Activated T-cell treated with anti-CD3 and anti-CD28 coated beads for 24 hours (primary cell): ENCODE measurements at places on chromosomes 5 and 9.

DNA sequence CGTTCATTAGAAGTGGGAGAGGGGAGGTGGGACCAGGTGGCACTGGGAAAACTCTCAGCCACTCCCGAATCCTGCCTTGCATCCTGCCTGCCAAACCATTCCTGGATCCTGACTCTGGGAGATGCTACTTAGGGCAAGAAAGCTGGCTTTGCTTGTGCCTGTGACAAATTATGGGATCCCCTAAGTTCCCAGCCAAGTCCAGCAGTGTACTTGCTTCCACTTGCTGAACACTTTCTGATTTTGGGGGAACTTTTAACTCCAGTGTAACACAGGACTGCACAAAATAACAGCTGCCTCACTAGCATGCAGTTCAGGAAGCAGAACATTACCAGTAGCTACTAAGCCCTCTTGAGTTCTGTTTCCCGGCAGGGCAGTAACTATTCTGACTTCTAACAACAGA lies 12.5 kb upstream of the NKX2-5 start:
- no peak for DNase-seq

DNA sequence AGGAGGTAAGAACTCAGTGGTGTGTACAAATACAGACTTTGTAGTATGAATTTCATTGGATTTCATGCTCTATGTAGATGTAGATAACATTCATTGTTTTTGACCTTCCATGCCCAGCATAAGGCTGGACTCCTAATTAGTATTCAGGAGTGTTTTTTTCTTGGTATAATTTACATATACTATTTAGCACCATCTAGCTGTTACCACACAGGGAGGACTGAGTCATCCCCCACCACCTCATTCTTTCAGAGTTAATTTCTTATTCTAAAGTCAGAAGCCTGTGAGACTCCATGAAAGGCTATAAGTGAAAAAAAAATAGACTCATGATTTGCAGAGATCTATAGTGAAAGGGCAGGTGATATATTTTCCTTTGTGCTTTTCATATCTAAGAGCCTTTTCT lies 555.0 kb downstream of the PRR16 start:
- no peak for DNase-seq

DNA sequence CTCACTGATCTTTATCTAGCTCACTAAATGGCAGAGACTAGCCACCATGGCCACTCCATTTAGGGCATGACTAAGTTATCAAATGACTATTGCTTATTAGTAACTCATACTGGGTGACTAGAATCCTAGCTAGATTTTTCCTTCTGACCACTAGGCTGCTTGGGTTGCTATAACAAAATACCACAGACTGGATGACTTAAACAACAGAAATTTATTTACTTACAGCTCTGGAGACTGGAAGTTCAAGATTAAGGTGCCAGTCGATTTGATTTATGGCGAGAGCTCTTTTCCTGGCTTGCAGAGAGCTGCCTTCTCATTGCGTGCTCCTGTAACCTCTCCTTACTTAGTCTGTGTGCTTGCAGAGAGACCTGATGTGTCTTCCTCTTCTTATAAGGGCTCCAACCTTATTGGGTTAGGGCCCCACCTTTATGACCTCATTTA lies 55.0 kb upstream of the APC start:
- no peak for DNase-seq

DNA sequence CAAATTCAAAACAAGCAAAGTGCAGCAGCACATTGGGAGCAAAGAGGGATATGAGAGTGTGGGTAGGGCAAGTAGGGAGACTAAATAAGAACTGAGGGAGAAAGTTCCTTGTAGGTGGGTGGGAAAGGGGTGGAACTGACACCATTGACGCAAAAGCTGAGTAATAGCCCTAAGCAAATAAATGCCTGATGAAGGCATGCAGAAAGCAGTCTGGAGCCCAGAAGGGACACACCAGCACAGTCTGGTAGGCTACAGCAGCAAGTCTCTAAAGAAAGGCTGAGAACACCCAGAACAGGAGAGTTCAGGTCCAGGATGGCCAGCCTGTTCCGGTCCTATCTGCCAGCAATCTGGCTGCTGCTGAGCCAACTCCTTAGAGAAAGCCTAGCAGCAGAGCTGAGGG lies at the start of gene INSL4:
INSL4 (plus strand) TSS at position 208 of the 400 bp plus-strand sequence; CDS start at position 313, 105 bp downstream.
- no peak for DNase-seq

- no peak for DNase-seq
Measured at GRCh38 chr5:128202320-128202719, 118.8 kb downstream of the SLC12A2 start.

DNA sequence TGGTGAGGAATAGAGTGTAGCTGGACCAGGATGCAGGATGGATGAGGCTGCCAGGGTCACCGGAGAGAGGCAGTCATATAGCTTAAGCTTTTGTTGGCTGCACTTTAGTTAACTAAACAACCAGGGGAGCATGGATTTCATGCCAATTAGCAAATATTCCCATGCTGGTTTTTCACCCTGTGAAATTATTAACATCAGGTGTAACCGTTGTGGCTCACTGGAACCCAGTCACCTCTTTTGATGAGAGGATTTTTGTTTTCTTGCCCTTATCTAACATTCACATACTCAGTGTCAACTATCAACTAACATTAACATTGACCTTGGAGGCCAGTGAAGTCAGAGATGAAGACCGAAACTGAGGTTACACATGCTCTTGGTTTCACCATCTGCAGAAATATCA lies 97.2 kb upstream of the BASP1 start:
- DNase-seq: no peak

- DNase-seq: no peak
Measured at GRCh38 chr9:93131599-93132286, 2.3 kb downstream of the NINJ1 start.

- DNase-seq: no peak
Measured at GRCh38 chr9:88992556-88992955, 1.3 kb downstream of the S1PR3 start.
